ENCODE measurements at places on chromosomes 1 and 21.
A peak's percentile ranks its signal among the peaks of the same experiment; 100 is the strongest.

DNA sequence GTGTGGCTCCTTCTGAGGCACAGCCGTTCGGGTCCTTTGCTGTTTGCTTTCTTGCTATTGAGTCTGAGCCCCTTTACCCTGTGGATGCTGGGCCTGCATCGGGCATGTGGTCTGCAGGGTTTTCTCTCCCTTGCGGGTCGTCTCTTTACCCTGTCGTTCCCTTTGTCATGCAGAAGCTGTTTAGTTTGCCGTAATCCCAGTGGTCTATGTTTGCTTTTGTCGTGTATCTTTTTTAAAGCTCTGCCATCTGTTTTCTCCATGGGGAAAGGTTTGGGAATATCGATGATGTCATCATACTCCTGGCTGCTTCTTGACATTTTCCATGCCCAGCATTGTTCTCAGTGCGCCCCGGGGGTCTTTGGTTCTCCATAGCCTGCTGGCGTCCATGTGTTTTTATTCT lies 68.2 kb downstream of the AGPAT3 start:
- no peak for DNase-seq

GRCh38 chr1:30732277-30732996 lies 9.1 kb upstream of the MATN1 start:
- DNase-seq = no peak

DNA sequence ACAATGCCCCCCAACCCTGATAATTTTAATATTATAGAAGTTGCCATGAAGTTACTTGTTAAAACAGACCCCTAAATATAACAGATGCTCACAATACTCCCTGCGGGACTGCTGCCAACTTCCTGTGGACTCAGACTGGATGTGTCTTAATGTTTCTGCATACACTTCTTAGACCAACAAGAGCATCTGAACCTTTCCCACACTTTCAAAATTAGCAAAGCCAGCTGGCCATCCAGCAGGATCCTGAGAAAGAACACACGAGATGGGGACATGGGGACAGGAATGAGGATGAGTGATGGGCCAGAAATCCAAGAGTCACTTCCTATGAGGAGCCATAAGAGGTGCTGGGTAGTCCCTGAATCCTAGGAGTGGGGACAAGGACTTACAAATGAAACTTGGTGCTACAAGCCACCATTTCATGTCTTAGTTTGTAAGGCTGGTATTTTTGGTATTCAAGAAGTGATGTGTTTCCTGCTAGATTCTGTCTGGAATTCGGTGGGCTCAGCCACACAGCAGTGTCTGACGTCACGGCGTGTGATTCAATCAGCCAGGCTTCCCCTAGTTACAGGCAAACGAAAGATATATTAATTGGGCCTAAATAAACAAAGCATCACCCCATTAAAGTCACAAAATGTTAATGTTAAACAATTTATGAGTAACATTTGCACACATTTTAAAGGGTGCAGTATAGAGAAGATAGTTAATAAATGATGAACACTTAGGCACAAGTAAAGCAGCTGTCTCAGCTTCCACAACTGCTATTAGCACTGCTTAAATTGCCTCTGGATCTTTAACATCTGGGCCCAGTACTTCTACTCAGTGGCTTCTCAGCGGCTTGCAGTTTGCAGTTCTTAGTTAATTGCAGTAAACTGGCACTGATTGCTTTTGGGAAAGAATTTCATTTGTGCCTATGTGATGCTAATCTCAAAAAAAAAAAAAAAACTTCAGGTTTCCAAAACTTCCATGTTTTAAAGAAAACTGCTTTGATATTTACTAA lies 41.2 kb upstream of the RGS8 start:
- no peak for DNase-seq

DNA sequence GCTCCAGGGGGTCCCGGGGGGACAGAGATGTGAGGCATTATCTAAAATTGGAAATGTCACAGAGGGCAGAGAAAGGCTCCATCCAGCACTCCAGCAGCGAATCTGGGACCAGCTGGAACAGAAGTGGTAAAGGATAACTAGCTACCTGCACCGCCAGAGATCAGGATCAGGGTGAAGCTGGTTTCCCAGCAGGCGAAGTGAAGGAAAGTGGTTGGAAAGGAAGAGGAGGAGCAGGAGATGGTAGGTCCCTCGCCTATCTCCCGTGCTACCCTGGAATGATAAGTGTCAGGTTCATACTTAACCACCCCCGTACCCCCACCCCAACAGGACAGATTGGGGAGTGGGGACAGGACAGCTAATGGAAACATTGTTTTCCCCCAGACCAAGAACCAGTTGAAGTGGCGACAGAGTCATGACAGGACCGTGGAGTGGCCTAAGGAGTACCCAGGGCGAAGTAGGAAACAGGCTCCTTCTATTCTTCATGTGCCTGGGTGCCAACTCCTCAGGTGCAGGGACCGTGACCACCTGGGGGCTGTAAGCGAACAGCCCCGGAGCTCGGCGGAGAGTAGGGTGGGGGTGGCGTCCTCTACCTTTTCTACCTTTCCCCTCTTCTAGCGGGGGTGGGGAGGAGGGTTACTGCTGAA lies 717 bp downstream of the B4GALT3 start:
- DNase-seq = no peak

GRCh38 chr1:119380983-119381662 lies 12.5 kb downstream of the HAO2 start:
- DNase-seq = no peak

DNA sequence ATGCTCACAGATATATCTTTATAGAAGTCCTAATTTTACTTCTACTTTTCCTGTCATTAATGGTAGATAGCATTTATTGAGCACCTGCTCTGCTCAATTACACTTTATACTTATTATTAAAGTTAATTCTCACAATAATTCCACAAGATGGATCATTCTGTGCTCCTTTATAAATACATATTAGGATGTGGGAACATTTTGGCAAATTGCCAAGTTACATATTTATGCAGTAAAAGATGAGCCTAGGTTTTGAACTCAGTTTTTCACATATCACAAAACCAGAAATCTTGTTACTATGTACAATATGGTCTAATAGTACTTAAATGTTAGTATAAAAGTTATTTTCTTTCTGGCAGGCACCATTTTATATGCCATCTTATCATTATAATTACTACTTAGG lies 895.0 kb upstream of the B3GALT2 start:
- DNase-seq = no peak

DNA sequence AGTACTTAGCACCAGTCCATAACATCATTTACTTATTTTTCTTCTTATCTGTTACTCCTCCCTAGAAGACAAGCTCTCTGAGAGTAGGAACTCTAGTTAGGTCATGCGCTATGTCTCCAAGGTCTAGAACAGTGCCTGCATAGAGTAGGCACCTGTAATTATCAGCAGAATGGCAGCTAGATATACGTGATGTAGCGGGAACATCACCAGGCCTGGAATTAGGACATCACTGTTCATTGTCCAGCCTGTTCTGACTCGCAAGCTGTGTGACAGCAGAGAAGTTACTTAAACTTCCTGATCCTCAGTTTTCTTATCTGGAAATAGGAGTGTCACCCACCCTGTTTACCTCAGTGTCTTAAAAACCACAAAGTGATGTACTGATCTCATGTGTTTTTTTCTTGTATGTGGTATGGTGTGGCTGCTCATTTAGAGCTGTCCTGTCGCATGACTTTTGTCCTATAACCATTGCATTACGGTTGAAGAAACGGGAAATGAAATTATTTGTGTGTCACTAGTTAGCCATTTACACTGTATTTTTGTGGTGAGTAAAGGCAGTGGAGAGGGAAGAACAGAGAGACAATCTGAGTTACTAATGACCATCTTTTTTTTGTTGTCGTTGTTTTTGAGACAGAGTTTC lies 37.1 kb upstream of the EXO1 start:
- no peak for DNase-seq

DNA sequence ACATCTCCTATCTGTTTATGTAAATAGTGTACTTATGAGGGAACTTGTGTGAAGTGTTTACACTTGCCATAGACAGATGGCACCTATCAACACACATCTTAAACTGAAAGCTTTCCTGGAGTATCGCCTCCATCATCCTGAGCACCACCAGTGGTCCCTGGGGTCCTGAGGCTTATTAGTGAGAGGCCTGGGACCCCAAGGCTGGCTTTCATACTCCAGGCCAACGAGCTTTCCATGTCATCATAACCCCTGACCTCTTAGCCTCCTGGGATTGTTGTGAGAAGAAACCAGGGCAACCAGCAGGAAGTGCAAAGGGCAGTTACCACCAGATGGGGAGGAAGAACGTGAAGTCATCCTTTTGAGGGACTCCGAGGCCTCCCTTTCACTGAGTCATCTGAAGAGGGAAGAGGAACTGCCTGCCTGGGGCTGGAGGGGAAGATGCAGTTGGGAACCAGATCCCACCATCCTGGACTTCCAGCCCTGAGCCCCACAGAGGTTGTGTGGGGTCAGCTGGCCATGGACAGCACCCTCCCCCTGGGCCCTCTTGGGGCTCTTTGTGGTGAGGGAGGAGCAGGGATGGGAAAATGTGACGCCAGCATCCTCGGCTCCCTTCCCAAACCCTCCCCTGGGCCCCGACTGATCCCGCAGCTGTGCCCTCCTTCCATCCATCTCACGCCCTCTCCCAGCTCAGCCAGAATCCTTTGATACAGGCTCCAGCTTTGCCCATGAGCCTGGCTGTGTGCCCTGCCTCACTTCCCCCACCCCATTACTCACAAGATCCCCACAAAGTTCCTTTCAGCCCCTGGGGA lies 5.8 kb downstream of the INKA2 start:
- DNase-seq = no peak

GRCh38 chr1:28056129-28056925 lies 32.1 kb downstream of the EYA3 start:
- DNase-seq = peak; percentile 14

DNA sequence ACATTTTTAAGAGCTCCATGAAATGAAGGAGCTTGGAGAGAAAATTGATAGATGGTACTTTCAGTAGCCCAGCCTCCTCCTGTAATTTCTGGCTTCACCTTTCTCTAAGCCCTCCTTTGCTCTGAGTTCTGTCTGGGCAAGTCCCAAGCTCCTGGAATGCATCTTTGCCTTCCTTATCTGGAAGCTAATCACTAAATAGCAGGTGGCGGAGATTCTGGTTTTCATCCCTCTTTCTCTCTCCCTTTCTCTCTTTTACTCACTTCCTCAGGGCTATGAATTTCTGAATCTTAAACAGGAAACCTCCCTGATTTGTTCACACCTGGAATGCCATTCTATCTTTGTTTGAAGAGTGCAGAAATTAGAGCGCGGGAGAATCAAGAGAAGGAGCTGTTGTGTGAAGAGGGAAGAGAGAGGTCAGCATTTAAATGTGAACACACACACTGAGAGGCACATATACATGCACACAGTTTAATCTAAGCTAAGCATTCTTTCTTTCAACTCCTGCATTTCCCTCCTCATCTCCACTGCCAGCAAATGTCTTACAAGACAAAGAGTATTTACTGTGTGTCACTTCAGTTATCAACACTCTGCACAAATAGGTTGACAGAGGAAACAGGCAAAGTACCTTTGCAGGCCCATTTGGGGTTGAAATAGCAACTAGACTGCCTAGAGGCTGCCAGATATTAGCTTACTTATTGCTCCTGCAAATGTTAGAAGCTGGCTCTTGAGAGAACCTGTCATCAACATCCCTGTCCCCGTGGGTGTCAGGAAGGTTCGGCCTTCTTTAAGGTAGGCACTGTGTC lies 199.4 kb upstream of the CAMK1G start:
- DNase-seq = no peak

- DNase-seq = peak; percentile 42
Measured at GRCh38 chr1:166489670-166490436, 323.1 kb upstream of the FAM78B start.

- no peak for DNase-seq
Measured at GRCh38 chr1:91856996-91857395, 29.0 kb downstream of the TGFBR3 start.

GRCh38 chr21:35236090-35236489 lies 187.0 kb upstream of the RUNX1 start:
- no peak for DNase-seq

DNA sequence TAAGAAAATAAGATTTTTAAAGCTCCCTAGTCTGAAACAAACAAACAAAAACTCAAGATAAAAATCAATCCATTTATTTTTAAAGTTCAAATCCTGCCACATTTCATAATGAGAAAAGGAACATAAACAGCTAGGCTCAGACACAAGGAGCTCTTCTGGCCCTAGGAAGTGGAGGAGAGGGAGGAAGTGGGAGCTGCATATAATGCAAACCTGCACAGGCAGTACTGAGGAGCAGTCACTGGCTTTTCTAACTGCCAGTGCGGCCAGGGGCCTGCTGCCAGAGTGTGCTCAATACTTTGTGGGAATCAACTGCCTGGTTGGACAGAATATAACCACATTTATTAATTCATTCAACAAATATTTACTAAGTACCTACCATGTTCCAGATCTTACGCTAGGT lies 139.8 kb upstream of the SPATA6 start:
- no peak for DNase-seq

- no peak for DNase-seq
Measured at GRCh38 chr1:110059133-110059863, 11.2 kb downstream of the ALX3 start.

DNA sequence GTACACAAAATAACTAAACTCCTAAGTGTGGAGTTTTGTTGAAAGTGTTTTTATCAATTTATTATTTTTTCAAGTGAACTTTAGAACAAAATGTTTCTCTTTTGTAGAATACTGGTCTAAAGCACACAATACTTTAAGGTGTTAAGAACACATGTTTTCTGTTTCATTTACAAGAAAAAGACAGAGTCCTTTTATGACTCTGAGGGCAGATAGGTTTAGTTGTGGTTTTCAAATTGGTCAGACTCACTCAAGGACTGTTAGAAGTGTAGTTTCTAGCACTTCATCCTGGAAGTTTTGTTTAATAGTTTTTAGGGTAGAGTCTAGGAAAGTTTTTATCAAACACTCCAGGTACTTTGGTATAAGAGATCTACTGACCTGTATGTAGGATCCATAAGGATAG lies 376.5 kb downstream of the LRRIQ3 start:
- no peak for DNase-seq

- no peak for DNase-seq
Measured at GRCh38 chr1:115976921-115977498, 697 bp downstream of the SLC22A15 start.

- no peak for DNase-seq
Measured at GRCh38 chr1:10615932-10616671, 141.4 kb downstream of the PEX14 start.

DNA sequence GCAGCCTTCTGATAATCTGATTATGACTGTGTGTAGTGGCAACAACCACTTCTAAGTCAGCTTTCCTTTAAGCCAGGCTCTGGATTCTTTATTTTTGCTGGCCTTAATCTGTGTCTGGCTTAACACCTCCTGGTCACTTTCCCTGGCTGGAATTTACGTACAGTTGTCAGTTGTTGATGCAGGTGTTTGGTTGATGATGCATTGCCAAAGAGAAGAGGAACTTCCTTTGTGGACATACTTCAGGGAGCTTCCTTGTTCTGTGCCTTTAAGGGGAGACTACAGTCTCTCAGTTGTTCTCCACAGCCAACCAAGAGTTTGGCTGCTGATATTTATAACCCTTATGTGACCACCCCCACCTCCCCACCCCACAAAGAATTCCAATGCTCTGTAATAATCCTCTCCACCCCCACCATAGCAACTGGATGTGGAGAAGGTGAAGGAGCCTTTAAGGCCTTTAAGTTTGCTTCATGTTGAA lies 96.0 kb upstream of the BMP8A start:
- DNase-seq = no peak

GRCh38 chr1:90782046-90782445 lies 64.9 kb upstream of the BARHL2 start:
- no peak for DNase-seq

GRCh38 chr1:59752556-59753414 lies 62.0 kb upstream of the HOOK1 start:
- no peak for DNase-seq

GRCh38 chr1:225476538-225476988 lies 48.7 kb upstream of the LBR start:
- DNase-seq = no peak

- no peak for DNase-seq
Measured at GRCh38 chr21:35779690-35780570, 280.4 kb downstream of the SETD4 start.

- no peak for DNase-seq
Measured at GRCh38 chr1:198701766-198702539, 63.1 kb downstream of the PTPRC start.

All from NCI-H774 (cell line).